ENCODE measurements at places on chromosomes 5 and 9.

GRCh38 chr5:178590924-178591423 is 781 bp upstream of the COL23A1 start:
- no peak for DNase-seq

- peak; percentile 5 for DNase-seq
Observed at GRCh38 chr5:151315998-151316597, 12.5 kb upstream of the SLC36A3 start.

GRCh38 chr5:104513121-104513602 is 950.6 kb upstream of the NUDT12 start:
- DNase-seq = no peak

GRCh38 chr5:154575546-154576428 is 97.8 kb upstream of the HAND1 start:
- no peak for DNase-seq

- DNase-seq = no peak
Observed at GRCh38 chr5:43370352-43370751, 41.8 kb downstream of the CCL28 start.

DNA sequence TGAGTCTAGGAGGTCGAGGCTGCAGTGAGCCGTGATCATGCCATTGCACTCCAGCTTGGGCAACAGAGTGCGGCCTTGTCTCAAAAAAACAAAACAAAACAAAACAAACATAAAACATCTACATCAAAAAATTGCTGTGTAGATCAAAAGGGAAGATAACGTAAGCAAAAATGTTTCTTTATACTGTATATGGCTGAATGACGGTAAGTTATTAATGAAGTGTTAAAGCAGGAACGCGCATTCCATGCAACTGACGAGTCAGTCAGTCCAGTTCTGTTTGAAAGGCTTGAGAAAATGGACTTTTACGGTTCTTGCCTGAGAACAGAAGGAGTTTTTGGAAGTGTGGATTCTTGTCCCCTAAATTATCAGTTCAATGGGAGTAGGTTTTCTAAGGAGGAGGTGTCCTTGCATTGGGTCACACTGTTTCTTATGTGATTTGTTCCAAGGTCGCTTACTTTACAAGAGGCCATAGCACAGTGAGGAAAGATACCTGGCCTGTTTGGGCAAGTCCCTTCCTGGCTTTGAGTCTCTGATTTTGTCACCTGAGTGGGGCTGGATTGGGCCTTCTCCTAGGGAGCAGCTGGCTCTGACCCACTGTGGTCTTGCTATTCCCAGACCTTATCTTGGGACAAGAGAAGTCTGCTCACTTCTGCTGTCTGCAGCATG is 6.6 kb upstream of the PTGS1 start:
- DNase-seq = no peak

GRCh38 chr5:75341934-75342333 is 4.9 kb downstream of the HMGCR start:
- no peak for DNase-seq

- no peak for DNase-seq
Observed at GRCh38 chr5:76737846-76738245, 21.9 kb downstream of the F2R start.

- peak; percentile 93 for DNase-seq
Observed at GRCh38 chr5:172886974-172887501, 53.0 kb downstream of the ERGIC1 start.

DNA sequence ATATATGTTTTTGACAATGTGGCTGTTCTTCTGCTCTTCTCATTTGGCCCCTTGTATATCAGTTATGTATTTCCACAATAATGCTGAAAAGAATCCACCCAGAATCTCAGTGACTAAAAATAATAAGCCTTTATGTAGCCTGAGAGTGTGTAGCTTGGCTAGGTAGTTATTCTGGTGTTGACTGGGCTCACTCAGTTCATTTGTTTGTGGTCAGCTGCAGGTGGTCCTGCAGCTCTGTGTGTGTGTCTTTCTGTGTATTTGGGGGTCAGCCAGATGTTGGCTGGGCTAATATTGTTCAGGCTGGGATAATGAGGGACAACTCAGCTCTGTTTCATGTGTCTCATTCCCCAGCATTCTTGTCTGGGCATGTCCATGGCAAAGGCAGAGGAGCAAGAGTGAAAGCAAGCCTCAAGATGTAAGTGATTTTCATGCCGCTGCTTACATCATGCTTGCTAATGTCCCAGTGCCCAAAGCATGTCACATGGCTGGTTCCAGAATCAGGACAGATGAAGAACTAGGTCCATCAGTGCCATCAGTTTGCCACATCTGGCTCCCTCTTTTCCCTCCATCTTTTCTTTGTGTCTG is 162.8 kb downstream of the KCTD16 start:
- no peak for DNase-seq

DNA sequence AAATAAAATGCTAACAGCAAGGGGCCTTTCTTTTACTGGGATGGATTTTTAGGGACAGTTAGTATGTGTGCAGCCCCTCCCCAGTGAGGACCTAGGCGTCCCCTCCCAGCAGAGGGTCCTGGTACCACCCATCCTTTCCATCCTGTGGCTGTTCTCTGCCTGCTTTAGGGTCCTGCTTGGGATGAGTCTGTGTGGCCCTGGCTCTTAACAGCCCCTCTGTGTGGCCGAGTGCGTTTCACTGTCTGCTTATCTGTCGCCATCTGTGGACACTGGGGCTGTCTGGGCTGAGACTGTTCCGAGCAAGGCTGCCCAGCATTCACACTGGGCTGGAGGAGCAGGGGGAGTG is 17.0 kb downstream of the WNK2 start:
- DNase-seq = no peak

GRCh38 chr9:100063185-100063584 is 35.6 kb downstream of the ERP44 start:
- DNase-seq = no peak

- DNase-seq = no peak
Observed at GRCh38 chr9:38263532-38263931, 129.0 kb upstream of the ALDH1B1 start.

DNA sequence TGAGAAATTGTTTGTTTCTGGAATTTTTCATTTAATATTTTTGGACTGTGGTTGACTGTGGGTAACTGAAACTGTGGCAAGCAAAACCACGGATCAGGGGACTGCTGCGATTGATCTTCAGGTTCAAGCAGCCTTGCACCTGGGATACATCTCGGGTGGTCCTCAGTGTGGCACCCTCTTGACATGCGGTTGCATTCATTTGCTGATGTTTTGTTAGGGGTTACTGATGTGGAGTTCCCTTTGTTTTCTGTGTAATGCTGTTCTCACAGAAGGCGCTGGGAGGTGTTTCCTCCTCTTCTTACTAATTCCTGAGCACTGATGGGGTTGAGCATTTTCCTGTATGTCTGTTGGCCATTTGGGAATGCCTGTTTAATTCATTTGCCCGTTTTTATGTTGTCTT is 60.4 kb downstream of the EHMT1 start:
- no peak for DNase-seq

GRCh38 chr5:67149057-67149950 is 47.3 kb downstream of the CD180 start:
- DNase-seq = no peak

GRCh38 chr5:150124111-150124557 is 31.5 kb downstream of the PDGFRB start:
- DNase-seq = no peak

- DNase-seq = no peak
Observed at GRCh38 chr9:126335837-126336735, 9.5 kb downstream of the MVB12B start.

GRCh38 chr5:32814620-32815019 is 103.5 kb downstream of the NPR3 start:
- DNase-seq = peak; percentile 89

GRCh38 chr9:613771-614347 is 227.6 kb upstream of the DMRT1 start:
- DNase-seq = peak; percentile 63

DNA sequence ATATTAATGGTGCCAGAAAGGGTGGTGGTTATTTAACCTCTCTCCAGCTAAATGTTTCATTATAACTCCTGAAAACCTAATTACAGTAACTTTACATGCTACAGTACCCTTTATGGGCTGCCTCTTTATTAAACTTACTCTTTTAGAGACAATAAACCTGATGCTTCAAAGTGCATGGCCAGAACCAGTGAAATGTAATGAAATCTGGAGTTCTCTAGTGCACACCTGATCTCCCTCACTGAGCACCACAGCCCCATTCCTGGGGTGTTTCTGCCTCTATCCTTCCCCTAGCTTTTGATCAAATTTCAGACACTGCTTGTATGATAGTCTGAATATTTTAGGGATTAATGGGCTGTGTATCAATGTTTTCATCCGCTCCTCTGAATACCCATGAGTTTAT is 306.5 kb upstream of the WWC1 start:
- DNase-seq = no peak

- DNase-seq = no peak
Observed at GRCh38 chr9:89929673-89930480, 325.1 kb downstream of the GADD45G start.

- DNase-seq = no peak
Observed at GRCh38 chr9:87138128-87139040, 191.1 kb upstream of the GAS1 start.

GRCh38 chr5:124738681-124739633 is 7.5 kb downstream of the ZNF608 start:
- DNase-seq = no peak

- no peak for DNase-seq
Observed at GRCh38 chr5:155278532-155278931, 265.0 kb downstream of the KIF4B start.

- DNase-seq = no peak
Observed at GRCh38 chr9:74838351-74838750, 49.4 kb downstream of the TRPM6 start.

GRCh38 chr9:7436754-7437153 is 362.8 kb downstream of the DMAC1 start:
- no peak for DNase-seq

- no peak for DNase-seq
Observed at GRCh38 chr9:124214116-124214515, 43.6 kb upstream of the NEK6 start.

DNA sequence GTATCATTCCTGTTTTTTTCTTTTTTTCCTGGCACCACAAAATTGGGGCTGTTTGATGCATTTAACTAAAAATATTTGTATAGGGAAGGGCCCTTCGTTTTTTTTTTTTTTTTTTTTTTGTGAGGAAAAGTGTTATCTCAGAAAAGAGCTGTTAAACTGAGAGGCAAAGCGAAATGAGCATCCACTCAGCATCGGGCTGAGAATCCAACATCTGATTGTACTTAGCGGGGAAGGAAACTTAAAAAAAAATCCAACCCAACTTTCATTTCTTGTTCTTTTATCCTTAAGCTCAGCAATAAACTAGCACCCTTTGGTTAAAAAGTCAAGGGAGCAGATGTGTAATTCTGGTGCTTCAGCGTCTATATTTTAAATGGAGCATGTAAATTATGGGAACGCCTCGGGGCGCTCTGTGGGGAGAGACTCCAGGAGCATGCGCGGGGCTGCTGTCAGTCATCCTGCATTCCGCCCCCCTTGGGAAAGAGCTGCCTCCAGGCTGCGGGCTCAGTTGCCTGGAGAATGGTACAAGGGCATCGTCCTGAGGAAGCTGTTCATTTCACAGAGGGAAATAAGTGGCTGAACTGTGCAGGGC is 33.3 kb downstream of the DMRT2 start:
- DNase-seq = no peak

DNA sequence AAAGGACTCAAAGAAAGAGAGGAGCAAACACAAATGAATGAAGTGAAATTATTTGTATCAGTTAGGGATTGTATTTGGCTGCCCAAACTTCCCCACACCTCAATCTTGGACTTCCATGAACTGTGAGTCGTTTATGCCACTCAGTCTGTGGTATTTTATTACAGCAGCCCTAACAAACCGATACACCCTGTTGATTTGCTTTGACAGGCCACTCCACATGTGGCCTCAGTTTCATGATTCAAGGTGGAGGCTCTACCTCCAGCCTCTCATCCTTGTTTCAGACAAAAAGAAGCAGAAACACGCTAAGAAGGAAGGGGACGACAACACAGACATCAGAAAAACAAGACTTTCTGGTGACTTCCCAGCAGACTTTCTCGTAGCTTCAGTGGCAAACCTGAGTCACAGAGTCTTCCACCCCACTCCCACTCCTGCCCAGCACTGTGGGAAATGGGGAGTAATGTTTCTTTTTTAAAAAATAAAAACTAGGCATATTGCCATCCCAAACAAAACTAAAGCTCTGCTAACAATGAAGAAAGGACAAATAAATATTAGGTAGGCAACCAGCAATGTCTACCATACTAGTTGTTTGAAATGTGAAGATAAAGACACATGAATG is 52.2 kb upstream of the ABCA1 start:
- no peak for DNase-seq

DNA sequence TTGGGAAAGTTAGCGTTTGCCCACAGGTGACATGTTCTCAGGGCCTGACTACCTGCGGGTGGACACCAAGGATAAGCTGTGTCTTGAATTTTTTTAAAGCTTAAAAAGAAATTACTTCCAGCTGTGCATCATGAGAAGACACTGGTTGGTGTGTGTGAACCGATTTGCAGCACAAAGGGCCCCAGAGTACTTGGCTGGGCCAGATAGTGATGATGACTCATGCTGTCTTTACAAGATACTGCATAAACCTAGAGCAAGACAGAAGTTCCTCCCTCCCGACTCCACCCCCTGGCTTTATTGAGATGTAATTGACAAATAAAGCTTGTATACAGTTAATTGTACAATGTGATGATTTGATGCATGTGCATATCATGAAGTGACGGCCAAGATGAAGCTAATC is 212.8 kb downstream of the NXNL2 start:
- DNase-seq = peak; percentile 66
